ENCODE measurements at places on chromosomes 12 and 14. TPM values are rescaled to one million over a fixed set of nuclear protein-coding genes. Genes with fewer than 3 reads are reported as not detected.

RASSF9 gene
- total RNA-seq = 0.04 TPM

PTPRB gene
- 1.4 TPM for total RNA-seq

ZNF740 gene
- total RNA-seq = 41.2 TPM

DNA sequence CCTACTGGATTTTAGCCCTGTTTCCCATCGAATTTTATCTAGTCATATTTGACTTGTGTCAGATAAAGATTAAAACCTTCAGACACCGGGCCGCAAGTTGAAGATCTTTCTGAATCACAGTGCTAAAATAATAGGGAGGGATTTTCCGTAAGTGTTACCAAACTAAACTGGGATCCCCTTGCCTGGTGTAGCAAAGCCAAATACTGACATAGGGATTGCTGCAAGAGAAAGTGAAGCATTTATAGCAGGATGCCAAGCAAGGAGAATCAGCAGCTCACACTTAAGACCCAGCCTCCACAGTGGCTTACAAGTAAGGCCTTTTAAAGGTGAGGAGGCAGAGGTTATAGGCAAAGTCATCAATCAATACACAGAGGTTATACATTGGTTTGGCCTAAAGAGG lies 147.4 kb downstream of the AKAP6 start:
- no peak for DNase-seq
- peaks cover 5% of the 10 kb centered on the region for H3K4me1 ChIP-seq
- H3K4me3 ChIP-seq = no peak overlapping the region
- no peaks in the 10 kb centered on the region for H3K36me3 ChIP-seq
- H3K27ac ChIP-seq = no peak overlapping the region
- no peaks in the 10 kb centered on the region for H3K27me3 ChIP-seq

GRCh38 chr14:30240018-30240417 lies 312.4 kb upstream of the PRKD1 start:
- H3K36me3 ChIP-seq = no peaks in the 10 kb centered on the region
- no peak overlapping the region for H3K27ac ChIP-seq
- H3K4me1 ChIP-seq = no peaks in the 10 kb centered on the region
- no peak for DNase-seq

GRCh38 chr12:89280833-89281538 lies 71.3 kb downstream of the DUSP6 start:
- no peak overlapping the region for H3K4me3 ChIP-seq
- no peak for DNase-seq
- H3K27ac ChIP-seq = no peak overlapping the region

DNA sequence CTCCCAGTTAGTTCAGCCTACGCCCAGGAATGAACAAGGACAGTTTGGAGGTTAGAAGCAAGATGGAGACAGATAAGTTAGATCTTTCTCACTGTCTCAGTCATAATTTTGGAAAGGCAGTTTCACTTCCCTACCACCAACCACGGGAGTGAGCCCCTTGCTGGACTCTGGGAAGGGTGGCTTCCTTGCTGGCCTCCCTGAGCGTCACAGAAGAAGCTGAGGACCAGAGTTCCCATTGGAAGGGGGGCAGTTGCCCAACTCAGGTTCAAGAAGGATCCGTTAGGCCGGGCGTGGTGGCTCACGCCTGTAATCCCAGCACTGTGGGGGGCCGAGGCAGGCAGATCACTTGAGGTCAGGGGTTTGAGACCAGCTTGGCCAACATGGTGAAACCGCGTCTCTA lies 106.2 kb upstream of the MAX start:
- no peak overlapping the region for H3K4me3 ChIP-seq
- no peaks in the 10 kb centered on the region for H3K4me1 ChIP-seq
- DNase-seq = no peak
- peaks cover 2% of the 10 kb centered on the region for H3K36me3 ChIP-seq
- H3K27ac ChIP-seq = no peak overlapping the region
- no peaks in the 10 kb centered on the region for H3K27me3 ChIP-seq

GRCh38 chr12:85713373-85713772 lies 122.8 kb downstream of the RASSF9 start:
- no peak overlapping the region for H3K27ac ChIP-seq
- H3K27me3 ChIP-seq = no peaks in the 10 kb centered on the region
- peaks cover 5% of the 10 kb centered on the region for H3K36me3 ChIP-seq

- H3K4me3 ChIP-seq = no peak overlapping the region
- no peak for DNase-seq
- no peaks in the 10 kb centered on the region for H3K27me3 ChIP-seq
- peaks cover 3% of the 10 kb centered on the region for H3K36me3 ChIP-seq
- no peak overlapping the region for H3K27ac ChIP-seq
These were observed 6.0 kb upstream of the NUDT14 start for GRCh38 chr14:105187116-105187515.

DNA sequence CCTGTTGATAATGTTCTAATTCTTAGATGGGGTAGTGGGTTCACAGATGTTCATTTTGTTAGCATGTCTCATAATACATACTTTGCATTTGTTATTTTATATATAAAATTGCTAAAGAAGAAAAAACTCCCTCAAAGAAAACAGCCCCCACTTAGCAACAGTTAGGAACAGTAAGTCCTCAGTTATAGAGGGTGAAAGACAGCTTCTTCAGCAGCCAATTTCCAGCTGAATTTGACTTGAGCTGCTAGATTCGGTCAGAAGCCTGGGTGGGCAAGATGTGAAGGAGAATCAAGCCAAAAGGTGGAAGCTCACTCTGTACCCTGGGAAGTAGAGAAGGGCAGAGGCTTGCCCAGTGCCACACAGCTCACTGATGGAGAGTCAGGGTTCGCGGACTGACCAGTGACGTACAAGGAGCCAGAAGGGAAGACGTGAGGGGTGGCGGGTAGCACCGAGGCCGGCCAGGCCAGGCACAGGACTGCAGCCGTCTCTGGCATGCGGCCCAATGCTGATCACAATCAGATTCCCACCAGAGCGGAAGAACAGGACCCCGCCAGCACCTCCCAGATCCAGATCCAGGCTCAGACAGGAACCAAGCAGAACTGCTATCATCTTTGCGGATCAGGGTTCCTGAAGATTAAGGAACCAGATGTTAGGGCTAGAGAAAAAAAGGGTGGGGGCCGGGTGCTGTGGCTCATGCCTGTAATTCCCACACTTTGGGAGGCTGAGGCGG lies 30.4 kb upstream of the VWF start:
- DNase-seq = peak; percentile 33
- H3K4me1 ChIP-seq = no peaks in the 10 kb centered on the region
- H3K4me3 ChIP-seq = no peak overlapping the region
- no peaks in the 10 kb centered on the region for H3K36me3 ChIP-seq

- H3K27me3 ChIP-seq = no peaks in the 10 kb centered on the region
- H3K4me3 ChIP-seq = no peak overlapping the region
- no peak for DNase-seq
- peaks cover 9% of the 10 kb centered on the region for H3K4me1 ChIP-seq
These were observed 38.0 kb upstream of the FOXN3 start for GRCh38 chr14:89454996-89455395.
